HEK293T (cell line): ENCODE measurements at places on chromosomes 6 and 20.

- no peak for DNase-seq
These were observed 31.3 kb upstream of the AFDN start for GRCh38 chr6:167795321-167795811.

DNA sequence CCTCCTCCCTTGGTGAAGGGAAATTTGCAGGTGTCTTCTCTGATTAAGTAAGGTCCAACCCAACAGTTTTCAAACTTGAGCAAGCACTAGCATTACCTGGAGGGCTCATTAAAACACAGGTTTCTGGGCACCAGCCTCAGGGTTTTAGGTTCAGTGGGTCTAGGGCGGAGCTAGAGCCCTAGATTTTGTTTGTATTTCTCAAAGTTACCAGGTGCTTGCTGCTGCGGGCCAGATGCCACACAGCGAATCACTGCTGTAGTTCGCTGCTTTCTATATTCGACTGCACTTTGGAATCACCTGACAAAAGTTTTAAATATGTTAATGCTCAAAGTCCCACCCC lies 869 bp downstream of the COL21A1 start:
- no peak for DNase-seq

GRCh38 chr6:156795825-156796224 lies 18.6 kb downstream of the ARID1B start:
- no peak for DNase-seq

DNA sequence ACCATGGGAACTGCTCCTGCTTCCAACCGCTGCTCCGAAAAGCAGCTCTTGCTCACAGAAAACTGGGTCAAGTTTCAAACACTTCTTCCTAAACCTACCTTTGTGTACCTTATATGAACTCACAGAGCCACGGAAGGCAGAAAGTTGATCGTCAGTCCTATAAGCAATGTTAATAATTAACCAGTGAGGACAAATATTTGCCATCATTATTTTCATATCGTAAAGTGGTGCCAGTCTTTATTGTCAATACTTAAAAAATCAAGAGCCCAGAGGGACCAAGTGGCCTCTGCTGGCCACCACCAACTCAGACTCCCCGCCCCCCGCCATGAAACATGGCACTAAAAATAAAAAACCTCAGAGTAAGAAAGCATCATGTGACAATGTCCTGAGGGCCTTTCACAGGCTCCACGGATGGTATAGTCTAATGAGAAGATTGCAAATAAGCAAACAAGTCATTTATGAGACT lies 9.1 kb upstream of the PBOV1 start:
- no peak for DNase-seq

- no peak for DNase-seq
These were observed 20.1 kb downstream of the RIPOR2 start for GRCh38 chr6:24915641-24916040.

- no peak for DNase-seq
These were observed 2.0 kb upstream of the DDR1 start for GRCh38 chr6:30882204-30882758.

DNA sequence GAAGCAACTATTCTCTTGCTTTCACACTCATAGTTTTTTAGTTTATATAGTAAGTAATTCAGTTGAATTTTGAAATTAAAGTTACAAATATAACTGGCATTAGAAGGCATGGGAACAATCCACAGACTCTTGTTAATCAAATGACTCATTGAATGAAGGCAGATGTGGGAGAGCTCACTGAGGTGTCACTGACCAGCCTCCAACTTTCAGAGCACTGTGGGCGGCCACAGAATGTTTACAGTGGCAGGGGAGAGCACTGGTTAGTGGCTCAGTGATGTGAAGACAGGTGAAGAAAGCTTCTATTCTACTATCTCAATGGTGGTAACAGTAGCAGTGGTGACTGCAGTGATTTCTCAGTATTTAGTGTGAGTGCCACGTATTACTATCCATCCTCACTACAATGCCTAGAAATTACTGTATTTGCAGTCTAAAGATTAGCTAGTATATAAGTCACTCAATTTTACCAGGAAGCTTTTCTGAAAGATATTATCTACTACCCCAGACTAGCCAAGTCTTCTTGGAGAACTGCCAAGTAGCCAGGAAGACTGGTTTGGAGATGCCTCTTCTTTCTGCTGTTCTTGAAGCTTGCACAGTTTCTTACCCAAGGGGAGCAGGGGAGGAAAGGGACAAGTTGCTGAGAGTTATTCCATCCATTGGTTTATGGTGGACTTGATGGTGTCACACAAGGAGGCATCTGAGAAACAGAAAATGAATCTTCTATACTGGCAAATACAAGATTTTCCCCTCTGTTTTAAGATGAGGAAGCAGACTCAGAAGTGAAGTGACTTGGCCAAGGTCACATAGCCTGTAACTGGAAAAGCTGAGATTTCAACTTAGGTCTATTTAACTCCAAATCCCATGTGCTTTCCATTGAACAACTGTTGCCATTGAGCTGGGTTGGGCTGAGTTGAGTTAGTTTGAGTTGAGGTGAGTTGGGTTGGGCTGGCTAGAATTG lies 231.2 kb downstream of the ANKRD60 start:
- DNase-seq = no peak

- DNase-seq = no peak
These were observed 670.0 kb downstream of the DHX35 start for GRCh38 chr20:39632176-39632575.

GRCh38 chr6:107292715-107293271 lies 166.6 kb downstream of the PDSS2 start:
- DNase-seq = no peak

- no peak for DNase-seq
These were observed 110.6 kb downstream of the PREX1 start for GRCh38 chr20:48717095-48717672.

- DNase-seq = no peak
These were observed 39.9 kb downstream of the TMC2 start for GRCh38 chr20:2576317-2576727.

DNA sequence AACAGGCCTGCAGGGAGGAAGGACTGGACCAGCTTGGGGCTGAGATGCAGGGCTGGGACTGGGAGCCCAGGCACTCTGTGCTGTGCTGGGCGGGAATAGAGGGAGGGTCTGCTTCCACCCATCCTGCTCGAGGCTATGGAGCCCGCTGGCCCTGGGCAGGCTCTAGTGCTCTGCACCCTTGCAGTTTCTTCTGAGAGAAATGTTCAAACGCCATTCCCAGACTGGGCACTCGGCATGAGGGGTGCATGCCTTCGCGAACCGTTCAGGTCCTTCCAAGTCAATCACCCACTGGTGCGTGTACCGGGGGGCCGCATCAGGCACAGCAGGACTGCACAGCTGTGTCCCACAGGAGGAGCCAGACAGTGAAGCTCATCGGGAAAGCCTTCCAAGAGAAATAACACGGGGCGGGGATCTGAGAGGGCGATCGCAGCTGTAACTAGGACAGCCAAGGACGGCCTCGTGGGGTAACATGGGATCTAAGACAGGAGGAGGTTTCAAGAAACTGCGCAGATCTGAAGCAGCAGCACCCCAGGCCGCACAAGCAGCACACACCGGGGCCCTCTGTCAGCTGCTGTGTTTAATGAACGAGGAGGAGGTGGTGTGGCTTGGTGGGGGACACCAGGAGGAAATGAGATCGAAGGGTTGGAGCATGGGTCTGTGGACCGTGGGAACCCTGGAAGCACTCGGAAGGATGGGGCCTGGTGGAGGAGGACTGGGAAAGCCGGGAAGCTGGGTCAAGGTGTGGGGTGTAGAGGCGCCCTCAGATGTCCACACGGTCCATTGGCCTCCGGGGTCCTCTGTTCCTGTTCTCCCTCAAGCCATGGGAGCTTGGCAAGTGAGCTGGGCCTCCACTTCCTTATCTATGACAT lies 26.1 kb upstream of the PYGB start:
- no peak for DNase-seq

DNA sequence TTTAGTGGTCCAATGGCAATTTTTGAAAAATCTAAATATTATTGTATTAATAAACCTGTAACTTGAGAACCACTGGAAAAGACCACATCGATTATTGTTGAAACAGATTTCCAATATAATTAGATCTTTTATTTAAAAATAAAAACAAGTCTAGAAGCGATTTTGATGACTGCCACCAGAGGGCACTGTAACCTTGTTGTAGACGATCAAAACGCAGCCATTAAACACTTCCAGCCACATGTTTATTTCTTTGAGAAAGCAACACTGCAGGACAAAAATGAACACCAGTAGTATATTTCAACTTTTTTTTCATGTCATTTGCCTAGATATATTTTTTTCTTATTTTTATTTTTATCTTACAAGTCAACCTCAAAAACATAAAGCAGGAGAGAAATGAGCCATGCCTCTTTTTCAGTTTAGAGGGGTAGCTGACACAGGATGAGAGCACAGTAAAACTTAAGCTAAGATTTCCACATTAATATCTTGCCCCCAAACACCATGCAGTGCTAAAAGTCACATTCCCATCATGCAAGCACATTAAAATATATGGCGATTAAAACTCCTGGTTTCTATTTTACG lies 115.4 kb downstream of the OPRM1 start:
- DNase-seq = peak; percentile 55

GRCh38 chr20:25584905-25585704 lies at the start of gene NINL:
Gene NINL (minus strand): TSS chr20:25585531. CDS start chr20:25526587, 58,944 bp downstream.
- DNase-seq = peak; percentile 72

GRCh38 chr6:148435386-148435785 lies 92.7 kb downstream of the SASH1 start:
- DNase-seq = no peak

DNA sequence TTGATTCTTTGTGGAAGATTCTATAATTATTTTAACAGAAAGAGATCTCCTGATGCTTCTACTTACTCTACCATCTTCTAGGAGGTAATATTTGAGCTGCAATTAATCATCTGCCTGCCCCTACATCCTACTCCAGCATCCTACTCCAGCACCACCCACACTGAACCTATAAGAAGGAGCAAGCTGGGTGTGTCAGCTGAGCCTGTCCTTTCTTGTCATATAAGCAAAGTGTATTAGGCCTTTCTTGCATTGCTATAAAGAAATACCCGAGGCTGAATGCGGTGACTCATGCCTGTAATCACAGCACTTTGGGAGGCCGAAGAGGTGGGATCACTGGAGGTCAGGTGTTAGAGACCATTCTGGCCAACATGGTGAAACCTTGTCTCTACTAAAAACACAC lies 84.2 kb upstream of the ARG1 start:
- no peak for DNase-seq

GRCh38 chr6:33429750-33430052 lies 9.8 kb downstream of the SYNGAP1 start:
- no peak for DNase-seq

GRCh38 chr6:76615395-76615794 lies 542.9 kb upstream of the IMPG1 start:
- DNase-seq = no peak

DNA sequence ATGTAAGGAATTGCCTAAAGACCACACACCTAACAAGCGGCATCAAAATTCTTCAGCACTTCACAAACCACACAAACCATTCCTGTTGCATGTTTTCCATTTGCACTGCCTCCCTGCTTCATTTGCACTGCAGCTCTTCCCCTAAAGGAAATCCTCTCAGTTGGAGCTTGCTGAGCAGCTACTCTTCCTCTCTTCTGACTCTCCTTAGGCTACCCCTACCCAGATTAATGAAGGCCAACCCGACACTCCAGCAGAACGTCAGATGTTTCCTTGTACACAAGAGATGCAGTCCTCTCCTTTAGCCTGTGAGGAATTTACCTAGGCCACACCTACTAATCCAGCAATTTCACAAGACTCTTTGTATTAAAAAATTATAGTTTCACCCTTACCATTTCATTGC lies 8.1 kb downstream of the BEND6 start:
- DNase-seq = no peak

DNA sequence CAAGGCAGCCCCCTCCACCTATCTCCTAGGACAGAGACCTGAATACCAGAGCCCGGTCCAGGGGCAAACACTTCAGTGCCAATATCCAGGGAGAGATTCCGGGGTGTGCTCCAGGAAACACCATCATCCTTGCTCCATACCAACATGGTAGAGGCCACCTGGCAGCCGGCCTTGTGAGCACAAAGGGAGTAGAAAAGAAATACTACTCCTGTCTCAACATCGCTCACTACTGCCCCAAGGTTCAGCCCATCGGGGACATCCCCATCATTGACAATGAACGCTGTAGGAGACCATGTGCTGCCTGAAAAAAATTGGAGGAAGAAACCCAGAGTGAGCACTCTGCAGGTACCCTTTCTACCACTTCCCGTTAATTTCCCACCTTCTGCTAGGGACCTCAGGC lies 1.5 kb downstream of the NEU1 start:
- DNase-seq = no peak

DNA sequence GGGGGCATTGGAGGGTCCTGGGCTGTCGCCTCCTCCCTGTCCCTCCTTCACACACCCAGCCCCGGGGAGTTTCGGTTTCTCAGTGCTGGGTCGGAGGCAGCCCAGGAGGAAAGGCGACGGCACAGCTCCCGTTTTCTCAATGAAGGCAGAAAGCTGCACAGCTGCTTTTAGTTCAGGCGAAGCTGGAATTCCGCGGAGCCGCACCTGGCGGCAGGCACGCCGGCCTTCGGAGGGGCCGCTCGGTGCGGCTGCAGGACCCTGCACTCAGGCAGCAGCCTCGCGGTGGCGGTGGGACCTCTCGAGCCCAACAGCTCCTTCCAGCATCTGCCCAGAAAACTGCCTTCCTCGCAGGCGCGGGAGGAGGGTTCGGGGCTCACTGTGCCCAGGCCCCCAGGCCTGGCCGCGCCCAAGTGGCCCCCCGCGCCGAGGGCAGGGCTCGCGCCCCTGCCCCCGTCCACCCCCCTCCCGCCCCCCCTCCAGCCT lies 4.6 kb downstream of the FOXQ1 start:
- no peak for DNase-seq

- no peak for DNase-seq
These were observed 119.7 kb downstream of the BCKDHB start for GRCh38 chr6:80226151-80226550.

DNA sequence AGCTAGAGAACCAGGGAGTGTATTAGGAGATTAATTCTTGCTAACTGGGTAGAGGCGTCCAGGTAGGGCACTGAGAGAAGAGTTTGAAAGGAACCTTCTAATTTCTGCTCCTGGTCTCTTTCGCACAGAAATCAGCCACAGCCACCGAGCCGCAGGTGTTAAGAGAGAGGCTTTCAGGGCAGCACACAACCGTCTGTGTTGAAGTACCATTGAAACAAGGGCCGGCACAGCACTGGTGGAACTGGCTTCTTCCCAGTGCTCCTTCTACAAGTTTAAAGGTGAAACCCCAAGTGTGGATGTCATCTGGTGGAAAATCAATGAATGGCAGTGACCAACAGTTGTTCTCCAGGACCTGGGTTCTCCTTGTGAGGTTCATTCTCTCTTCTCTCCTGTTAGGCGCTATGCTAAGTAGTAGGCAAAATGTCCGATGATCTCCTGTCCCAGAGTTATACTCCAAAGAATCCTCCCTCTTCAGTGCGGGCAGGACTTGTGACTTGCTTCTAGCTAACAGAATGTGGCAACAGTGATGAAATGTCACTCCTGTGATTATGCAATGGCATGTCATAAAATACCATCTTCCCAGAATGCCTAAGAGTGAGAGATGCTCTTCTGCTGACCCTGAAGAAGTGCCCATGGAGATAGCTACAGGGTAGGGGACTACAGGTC lies 15.0 kb upstream of the RIN2 start:
- no peak for DNase-seq

DNA sequence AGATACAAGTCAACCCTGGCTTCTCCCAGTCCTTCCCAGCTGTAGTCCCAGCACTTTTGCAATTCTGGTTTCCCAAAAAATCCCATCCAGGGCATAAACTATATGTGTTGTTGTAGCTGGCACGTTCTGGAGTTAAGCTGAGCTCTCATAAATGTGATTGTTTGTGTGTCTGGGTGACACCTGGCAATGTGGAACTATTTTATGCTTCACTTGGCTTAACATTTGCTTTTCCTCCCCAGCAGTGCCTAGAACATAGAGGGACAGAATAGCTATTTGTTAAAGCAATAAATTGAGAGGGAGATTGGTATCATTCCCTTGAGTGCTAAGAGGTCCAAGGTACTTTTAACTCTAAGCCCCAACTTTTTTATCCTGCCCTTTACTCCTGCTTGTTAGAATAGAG lies 575.9 kb upstream of the NOX3 start:
- DNase-seq = no peak
